ENCODE measurements at places on chromosomes 12 and 14.

- H3K36me3 ChIP-seq: no peaks in the 10 kb centered on the region
- DNase-seq: no peak
- H3K27me3 ChIP-seq: no peaks in the 10 kb centered on the region
- H3K4me3 ChIP-seq: no peak overlapping the region
- no peaks in the 10 kb centered on the region for H3K4me1 ChIP-seq
Observed at GRCh38 chr12:90303771-90304170, 595.1 kb upstream of the ATP2B1 start.

- no peaks in the 10 kb centered on the region for H3K4me1 ChIP-seq
- no peak overlapping the region for H3K27ac ChIP-seq
- H3K4me3 ChIP-seq: no peak overlapping the region
- DNase-seq: no peak
- H3K27me3 ChIP-seq: no peaks in the 10 kb centered on the region
- no peaks in the 10 kb centered on the region for H3K36me3 ChIP-seq
Observed at GRCh38 chr12:41476499-41477439, 288.6 kb downstream of the PDZRN4 start.

GRCh38 chr12:111773801-111774551 is 7.2 kb downstream of the ALDH2 start:
- no peak overlapping the region for H3K27ac ChIP-seq
- no peaks in the 10 kb centered on the region for H3K36me3 ChIP-seq
- H3K4me3 ChIP-seq: no peak overlapping the region
- no peak for DNase-seq

DNA sequence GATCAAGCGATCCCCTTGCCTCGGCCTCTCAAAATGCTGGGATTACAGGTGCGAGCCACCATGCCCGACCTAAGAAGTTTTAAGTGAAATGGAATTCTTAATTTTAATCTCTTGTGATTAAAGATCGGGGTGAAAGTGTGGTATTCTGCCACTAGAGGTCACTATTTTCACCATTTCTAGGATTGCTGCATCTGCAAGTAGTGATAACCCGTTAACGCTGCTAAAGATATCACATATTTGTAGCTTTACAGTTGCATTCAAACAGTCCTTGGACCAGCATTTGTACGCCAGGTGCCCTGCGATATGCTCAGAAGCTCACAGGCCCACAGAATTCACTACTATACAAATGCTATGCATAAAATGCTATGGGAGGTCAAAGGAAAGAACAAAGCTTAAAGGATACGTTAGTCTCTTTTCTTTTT is 19.3 kb downstream of the CCDC62 start:
- H3K27me3 ChIP-seq: no peaks in the 10 kb centered on the region
- no peaks in the 10 kb centered on the region for H3K36me3 ChIP-seq
- no peak overlapping the region for H3K4me3 ChIP-seq
- peaks cover 3% of the 10 kb centered on the region for H3K4me1 ChIP-seq
- H3K27ac ChIP-seq: no peak overlapping the region

DNA sequence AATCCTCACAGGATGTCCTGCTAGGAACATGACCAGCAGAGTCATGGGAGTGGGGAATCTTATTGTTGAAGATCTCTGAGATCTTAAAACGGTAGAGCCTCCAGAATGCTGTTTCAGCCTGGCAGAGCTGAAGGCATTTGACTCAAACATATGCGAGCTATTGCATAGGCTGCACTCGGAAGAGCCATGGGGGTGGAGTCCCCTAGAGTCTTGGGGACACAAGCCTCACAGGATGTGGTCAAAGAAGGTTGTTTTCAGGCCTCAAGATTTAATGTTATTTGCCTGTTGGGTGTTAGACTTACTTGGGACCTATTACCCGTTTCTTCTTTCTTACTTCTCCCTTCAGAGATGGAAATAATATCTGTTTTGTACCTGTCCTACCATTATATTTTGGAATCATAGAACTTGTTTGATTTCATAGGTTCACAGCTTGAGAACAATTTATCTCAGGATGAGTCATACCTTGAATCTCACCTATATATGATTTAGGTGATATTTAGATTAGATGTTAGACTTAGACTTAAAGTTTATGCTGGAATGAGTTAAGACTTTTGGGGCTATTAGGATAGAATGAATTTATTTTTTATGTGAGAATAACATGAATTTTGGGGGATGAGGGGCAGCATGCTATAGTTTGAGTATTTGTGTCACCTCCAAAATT is 172.2 kb upstream of the ATP2B1 start:
- H3K4me3 ChIP-seq: peak overlapping the region; percentile 24
- no peaks in the 10 kb centered on the region for H3K27me3 ChIP-seq
- H3K4me1 ChIP-seq: peaks cover 65% of the 10 kb centered on the region
- no peaks in the 10 kb centered on the region for H3K36me3 ChIP-seq
- H3K27ac ChIP-seq: peak overlapping the region; percentile 62

DNA sequence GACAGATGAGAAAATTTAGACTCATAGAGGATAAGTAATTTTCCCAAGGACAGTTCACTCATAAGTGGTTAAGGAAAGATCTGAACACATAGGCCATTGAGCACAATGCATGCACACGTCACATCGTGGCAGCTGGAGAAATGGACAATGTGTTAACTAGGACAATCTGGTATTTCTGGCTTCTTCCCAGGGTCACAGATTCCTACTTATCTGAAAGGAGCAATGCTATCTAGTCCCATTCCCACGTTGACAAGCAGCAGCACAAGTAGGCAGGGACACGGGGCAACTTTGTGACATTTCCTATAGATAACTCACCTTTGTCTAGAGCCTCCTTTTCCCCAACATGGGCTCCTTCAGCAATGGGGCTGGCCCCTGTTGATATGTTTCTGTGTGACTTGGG is 6.7 kb upstream of the CMAS start:
- H3K36me3 ChIP-seq: no peaks in the 10 kb centered on the region
- no peak for DNase-seq

Data from CD4-positive, alpha-beta memory T cell (primary cell).